Cortex of kidney (tissue), 1 donor: ENCODE measurements at places on chromosomes 11 and 22.

DNA sequence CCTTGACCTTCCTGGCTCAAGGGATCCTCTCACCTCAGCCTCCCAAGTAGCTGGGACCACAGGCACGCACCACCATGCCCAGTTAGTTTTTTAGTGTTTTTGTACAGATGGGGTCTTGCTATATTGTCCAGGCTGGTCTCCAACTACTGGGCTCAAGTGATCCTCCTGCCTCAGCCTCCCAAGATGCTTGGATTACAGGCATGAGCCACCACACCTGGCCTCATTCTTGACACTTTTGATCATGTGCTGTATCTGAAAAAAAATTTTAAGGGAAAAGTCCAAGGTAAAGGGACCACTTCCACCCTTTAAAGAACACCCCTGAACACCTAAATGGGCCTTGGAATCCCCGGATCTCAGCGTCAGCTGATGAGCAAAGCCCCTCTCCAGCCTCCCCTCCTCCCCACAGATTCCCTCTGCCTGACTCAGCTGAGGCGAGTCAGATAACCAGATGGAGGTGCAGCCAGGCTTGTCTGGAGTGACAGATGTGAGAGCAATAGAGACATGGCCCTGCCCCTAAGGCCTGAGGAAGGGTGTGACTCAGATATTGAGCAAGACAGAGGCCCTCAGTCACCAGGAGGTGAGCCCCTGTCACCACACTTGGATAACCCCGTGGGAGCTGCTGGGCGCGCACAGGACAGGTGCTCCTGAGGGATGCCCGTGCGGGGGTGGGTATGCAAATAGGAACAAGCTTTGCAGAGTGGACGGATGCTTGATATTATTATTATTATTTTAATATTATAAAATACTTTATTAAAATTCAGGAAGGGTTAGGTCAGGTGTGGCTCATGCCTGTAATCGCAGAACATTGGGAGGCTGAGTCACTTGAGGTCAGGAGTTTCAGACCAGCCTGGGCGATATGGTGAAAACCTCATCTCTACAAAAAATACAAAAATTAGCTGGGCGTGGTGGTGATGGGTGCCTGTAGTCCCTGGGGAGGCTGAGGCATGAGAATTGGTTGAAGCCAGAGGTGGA, 5.0 kb upstream of the CCDC88B start:
- no peak for DNase-seq

GRCh38 chr11:44128729-44129128, 33.3 kb downstream of the EXT2 start:
- no peak for DNase-seq

GRCh38 chr22:27880778-27881394, 38.2 kb downstream of the PITPNB start:
- DNase-seq: no peak

GRCh38 chr11:35118906-35119305, 20.1 kb upstream of the CD44 start:
- DNase-seq: no peak

- no peak for DNase-seq
Observed at GRCh38 chr11:114039551-114039950, 20.0 kb upstream of the ZBTB16 start.

GRCh38 chr11:16352707-16353106, 3.6 kb downstream of the SOX6 start:
- no peak for DNase-seq

DNA sequence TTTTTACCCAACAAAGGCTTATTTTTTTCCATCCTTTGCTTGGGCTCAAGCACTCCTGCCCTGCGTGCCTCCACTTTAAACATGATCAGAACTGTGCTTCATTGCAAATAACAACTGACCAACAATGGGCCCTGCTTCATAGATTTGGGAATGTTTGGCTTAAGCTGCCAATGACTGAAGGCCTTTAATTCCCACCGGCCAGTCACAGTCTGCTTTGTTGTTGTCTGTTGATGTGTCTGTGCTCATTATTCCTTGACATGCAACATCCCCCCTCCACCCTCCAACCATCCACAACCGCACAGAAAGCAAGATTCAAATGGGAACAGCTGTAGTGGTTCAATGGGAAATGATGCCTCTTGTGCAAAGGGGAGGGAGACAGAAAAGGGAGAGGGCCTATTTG, 23.0 kb downstream of the PAX6 start:
- no peak for DNase-seq

GRCh38 chr11:123428116-123428715, 1.9 kb upstream of the GRAMD1B start:
- no peak for DNase-seq

DNA sequence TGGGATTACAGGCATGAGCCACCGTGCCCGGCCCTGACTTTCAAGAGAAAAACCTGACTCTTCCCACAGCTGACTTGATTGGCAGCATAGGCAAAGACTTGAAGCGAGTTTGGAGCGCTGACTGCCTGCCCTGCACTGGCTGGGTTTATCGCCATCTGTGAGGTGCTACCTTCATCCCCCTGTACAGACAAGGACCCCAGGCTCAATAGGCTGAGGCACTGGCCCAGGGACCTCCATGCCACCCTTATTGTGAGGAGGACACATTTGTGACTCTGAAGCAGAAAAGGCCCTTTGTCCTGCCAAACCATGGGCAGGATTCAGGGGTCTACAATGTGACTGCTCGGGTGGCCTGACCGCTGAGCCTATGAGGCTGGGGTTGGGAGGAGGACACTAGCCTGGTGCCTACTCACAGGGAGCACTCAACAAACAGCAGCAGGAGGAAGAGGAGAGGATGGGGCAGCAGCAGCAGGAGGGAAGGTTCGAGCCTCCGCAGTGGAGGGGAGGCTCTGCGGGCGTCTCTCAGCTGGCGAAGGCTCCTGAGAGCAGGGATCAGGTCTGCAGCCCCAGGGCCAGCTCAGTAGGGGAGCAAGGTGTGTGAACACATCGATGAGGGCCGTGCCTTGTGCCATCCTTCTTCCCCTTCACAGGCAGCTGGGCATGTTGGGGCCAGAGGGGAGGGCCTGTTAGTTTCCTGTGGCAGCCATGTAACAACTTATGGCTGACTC, 72.9 kb upstream of the WNT7B start:
- no peak for DNase-seq

GRCh38 chr11:119236891-119237290, 30.8 kb downstream of the CBL start:
- no peak for DNase-seq

GRCh38 chr11:21511835-21512440, 680.9 kb upstream of the ANO5 start:
- DNase-seq: no peak

- DNase-seq: no peak
Observed at GRCh38 chr11:112024178-112024772, 933 bp upstream of the DLAT start.

- DNase-seq: no peak
Observed at GRCh38 chr22:19875061-19875530, 20.4 kb upstream of the GNB1L start.
